Activated CD4-positive, CD25-positive, alpha-beta regulatory T cell (primary cell): ENCODE measurements at places on chromosomes 12 and 14.

DNA sequence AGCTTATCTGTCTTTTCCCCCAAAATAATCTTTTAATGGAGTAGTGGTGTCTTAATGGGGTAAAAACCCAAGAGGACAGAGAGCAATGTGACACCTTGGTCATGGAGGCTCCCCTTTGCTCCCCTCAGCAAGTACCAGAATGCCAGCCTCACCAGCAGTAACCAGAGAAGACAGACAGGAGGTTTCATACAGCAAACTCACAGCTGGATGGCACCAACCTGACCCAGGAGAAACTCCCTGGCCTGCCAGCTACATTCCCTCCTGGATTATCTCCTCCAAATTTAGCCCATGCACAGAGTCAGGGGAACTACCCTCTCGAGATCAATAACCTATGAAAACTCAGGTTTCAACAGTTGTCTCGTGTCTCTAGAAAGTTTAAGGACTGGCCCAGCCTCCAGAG lies 15.9 kb downstream of the BHLHE41 start:
- no peak for DNase-seq

GRCh38 chr12:12032260-12032791 lies 38.4 kb upstream of the BCL2L14 start:
- DNase-seq, result no peak

- no peak for DNase-seq
These were observed 199.5 kb downstream of the TMEM132D start for GRCh38 chr12:129704232-129704830.

DNA sequence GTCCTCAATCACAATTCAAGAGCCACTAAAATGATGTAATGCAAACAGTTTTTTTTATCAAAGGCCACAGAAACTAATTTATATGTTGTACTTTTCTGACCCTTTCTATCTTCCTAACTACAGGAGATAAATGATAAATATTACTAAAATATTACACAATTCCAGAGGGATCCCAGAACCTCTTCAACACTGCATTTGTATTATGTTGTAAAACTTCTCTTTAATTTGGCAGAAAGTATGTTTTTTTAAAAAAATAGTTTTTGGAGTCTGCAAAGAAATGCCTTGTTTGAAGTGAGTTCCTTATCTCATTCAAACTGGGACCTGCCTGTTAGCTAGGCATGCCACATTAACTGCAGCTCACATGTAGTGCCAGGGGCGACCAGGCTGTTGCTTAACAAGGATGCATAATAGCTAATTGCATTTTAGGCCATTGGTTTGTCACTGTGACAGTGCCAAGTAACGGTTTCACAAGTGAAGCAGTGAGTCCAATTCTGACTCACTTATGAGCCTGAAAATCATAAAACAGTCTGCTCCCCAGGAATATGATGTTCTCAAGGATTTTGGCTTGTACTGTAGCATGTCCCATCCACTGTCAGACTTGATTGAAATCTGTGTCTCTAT lies 266.9 kb downstream of the KTN1 start:
- DNase-seq, result no peak

GRCh38 chr12:106445959-106446358 lies 88.4 kb downstream of the POLR3B start:
- DNase-seq, result no peak

- no peak for DNase-seq
These were observed 74.0 kb downstream of the FERMT2 start for GRCh38 chr14:52876806-52877205.

DNA sequence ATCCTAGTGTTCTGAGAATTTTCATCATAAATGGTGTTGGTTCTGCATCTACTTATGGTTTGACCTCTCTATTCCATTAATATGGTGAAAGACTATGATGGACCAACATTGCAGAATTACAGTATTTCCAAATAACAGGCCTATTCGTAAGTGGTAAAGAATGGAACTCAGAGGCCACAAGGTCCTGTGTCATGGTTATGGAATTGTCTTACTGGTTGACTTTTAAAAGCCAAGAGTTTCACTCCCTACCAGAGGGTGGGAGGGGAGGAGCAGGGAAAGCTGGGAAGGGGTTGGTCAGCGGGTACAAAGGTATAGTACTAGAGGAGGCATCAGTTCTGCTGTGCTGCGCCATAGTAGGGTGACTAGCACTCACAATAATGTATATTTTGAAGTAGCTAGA lies 153.4 kb downstream of the TMEM132D start:
- DNase-seq, result no peak

- DNase-seq, result no peak
These were observed 14.3 kb downstream of the YBX3 start for GRCh38 chr12:10708862-10709261.

- no peak for DNase-seq
These were observed 39.1 kb downstream of the CORO1C start for GRCh38 chr12:108691998-108692808.

- DNase-seq, result no peak
These were observed 10.6 kb upstream of the NINJ2 start for GRCh38 chr12:673849-674248.

DNA sequence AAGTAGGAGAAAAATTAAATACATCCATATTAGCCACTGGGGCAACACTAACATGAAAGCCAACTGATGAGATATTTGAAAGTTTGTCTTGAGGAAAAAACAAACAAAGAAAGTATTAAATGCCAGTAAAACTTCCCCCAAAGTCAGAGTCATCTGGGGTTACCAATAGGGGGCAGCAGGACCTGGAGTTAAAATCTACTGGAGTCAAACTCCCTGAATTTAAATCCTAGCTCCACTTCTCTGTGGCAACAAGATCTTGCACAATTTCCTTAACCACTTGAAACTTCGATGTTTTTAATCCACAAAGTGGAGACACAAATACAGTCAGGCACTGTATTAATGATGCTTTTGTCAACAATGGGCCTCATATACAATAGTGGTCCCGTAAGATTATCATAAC lies 14.4 kb downstream of the PLEKHG7 start:
- DNase-seq, result no peak
